HFFc6 (cell line): ENCODE measurements at places on chromosomes 12 and 14.

- no peaks in the 10 kb centered on the region for H3K36me3 ChIP-seq
- H3K4me1 ChIP-seq: no peaks in the 10 kb centered on the region
- H3K27me3 ChIP-seq: peaks cover 4% of the 10 kb centered on the region
- no peak overlapping the region for H3K4me3 ChIP-seq
- DNase-seq: no peak
These were observed 868 bp downstream of the COX8C start for GRCh38 chr14:93347850-93348249.

- H3K36me3 ChIP-seq: no peaks in the 10 kb centered on the region
- peaks cover 7% of the 10 kb centered on the region for H3K27me3 ChIP-seq
- H3K4me3 ChIP-seq: no peak overlapping the region
These were observed 71.7 kb upstream of the PRICKLE1 start for GRCh38 chr12:42660968-42661937.

- H3K4me1 ChIP-seq: no peaks in the 10 kb centered on the region
- H3K36me3 ChIP-seq: peaks cover 14% of the 10 kb centered on the region
- H3K27ac ChIP-seq: no peak overlapping the region
- peaks cover 5% of the 10 kb centered on the region for H3K27me3 ChIP-seq
- DNase-seq: no peak
These were observed 363.6 kb upstream of the SFSWAP start for GRCh38 chr12:131347345-131347714.

DNA sequence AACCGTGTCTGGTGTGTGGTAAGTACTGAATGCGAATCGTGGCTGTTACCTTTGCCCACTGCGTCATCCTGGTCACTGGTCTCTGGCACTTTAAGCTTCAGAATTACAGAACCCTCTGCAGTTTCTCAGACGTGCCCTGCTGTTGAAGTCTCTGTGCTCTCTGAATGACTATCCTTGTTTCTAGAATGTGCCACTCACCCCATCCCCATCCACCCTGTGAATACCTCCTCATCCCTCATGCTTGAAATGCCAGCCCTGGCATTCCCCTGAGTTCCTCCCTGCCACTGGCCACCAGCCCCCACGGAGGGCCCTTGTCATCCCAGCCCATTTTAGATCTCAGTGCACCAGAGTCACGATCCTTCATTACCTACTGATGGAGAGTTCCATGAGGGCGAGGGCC is 21.3 kb downstream of the TPCN1 start:
- peak overlapping the region; percentile 92 for H3K27ac ChIP-seq
- H3K4me1 ChIP-seq: peaks cover 82% of the 10 kb centered on the region
- DNase-seq: no peak
- no peak overlapping the region for H3K4me3 ChIP-seq

DNA sequence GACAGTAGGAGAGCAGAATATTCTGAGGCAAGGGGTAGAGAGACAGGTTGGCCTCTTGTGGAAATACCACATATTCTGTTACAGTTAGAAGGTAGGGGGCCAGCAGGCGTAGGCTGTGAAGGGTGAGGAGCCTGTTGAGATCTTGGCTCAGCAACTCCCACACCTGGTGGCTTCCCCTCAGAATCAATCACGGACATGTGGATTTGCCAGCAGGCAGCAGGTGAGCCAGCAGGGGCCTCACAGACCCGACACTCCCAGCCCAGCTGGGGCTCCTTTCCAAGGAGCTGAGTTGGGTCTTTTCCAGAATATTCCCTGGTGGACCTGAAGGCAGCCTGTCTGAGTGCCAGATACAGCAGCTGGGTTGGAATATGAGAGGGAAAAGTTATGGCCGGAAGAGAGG is 150.0 kb upstream of the CRY1 start:
- no peaks in the 10 kb centered on the region; the same call in 1 of the 2 replicates for H3K27me3 ChIP-seq
- H3K36me3 ChIP-seq: no peaks in the 10 kb centered on the region

DNA sequence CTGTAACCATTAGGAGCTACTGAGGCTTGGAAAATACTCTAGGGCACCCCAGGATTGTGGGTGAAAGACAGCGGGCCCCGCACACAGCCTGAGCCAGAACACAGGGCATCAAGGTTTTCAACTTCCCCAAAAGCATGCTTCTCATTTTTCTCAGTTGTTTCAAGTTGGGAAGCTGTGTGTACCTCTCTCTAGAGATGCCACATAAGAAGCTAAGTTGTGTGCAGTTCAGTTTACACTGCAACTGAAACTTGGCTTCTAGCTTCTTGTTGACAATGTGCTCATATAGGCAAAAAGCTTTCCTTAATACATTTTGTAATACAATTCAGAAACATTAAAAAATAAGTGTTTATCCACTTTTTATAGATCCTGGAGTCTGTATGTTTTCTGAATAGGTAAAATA is 88.1 kb upstream of the PTPRR start:
- no peak overlapping the region for H3K27ac ChIP-seq
- H3K36me3 ChIP-seq: no peaks in the 10 kb centered on the region
- no peaks in the 10 kb centered on the region for H3K27me3 ChIP-seq
- H3K4me3 ChIP-seq: no peak overlapping the region
- DNase-seq: no peak

DNA sequence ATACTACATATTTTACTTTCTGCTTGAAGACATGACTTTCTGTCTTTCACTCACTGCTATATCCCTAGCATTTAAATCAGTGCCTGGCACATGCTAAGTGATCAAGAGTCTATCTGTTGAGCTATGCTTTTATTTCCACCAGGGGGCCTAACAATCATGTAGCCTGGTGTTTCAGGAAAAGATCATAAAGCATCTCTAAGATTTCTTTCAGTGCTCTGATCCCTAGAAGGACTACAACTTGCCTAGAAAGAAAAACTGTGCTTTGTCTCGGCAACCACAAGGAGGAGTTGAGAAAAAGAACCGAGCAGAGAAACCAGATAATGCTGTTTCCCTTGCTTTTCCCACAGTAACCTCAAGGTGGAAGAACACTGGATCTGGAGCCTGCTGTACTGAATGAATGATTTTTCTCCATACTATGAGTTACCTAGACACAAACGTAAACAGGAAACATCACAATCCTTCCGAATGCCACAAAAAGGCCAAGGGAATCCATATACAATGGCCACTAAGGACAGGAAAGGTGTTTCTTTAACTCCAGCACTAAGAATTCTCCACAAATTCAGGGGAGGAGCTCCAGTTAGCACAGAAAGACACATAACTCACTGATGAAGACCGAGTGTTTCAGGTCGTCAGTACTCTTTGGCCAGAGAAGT is 1.2 kb downstream of the CRY1 start:
- no peak overlapping the region for H3K27ac ChIP-seq
- peak; percentile 99 for DNase-seq
- peaks cover 12% of the 10 kb centered on the region for H3K4me1 ChIP-seq
- peaks cover 8% of the 10 kb centered on the region for H3K36me3 ChIP-seq

GRCh38 chr12:124720004-124720680 is 143.5 kb downstream of the SCARB1 start:
- peaks cover 10% of the 10 kb centered on the region for H3K27me3 ChIP-seq
- H3K4me3 ChIP-seq: peak overlapping the region; percentile 13; the same call in 1 of the 2 replicates
- no peaks in the 10 kb centered on the region for H3K36me3 ChIP-seq
- peak; percentile 36 for DNase-seq
- H3K27ac ChIP-seq: peak overlapping the region; percentile 65

DNA sequence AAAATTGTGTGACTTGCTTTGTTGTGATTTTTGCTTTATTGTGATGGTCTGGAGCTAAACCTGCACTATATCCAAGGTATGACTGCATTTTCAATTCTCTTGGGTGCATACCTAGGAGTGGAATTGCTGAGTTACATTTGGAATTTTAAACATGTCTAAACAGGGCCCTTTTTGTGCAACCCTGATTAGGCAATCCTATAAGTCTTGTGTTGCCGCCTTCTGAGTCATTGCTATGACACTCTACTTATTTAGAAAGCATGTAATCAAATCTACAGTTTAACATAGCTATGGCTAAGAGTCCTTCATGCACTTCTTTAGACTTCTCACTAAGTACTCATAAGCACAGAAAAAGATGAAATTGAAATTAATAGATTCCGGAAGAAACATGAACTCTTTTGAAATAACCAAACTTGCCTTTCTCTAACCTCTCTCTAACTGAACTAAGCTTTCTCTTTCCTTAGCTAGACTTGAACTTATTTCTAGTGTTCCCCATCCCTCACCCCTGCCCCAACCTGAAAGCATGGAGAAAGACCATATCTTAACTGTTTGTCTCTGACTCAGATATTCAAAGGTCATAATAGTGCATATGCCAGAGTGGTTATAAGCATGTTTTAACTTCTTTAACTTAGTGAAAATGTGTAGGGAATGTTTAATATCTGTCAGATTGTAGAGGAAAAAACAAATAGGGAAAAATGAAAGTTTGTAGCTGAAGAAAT is 203.0 kb downstream of the SNAPC1 start:
- peaks cover 36% of the 10 kb centered on the region for H3K4me1 ChIP-seq
- peak overlapping the region; percentile 70 for H3K4me3 ChIP-seq
- no peaks in the 10 kb centered on the region; the same call in 1 of the 2 replicates for H3K27me3 ChIP-seq
- peak overlapping the region; percentile 86 for H3K27ac ChIP-seq

DNA sequence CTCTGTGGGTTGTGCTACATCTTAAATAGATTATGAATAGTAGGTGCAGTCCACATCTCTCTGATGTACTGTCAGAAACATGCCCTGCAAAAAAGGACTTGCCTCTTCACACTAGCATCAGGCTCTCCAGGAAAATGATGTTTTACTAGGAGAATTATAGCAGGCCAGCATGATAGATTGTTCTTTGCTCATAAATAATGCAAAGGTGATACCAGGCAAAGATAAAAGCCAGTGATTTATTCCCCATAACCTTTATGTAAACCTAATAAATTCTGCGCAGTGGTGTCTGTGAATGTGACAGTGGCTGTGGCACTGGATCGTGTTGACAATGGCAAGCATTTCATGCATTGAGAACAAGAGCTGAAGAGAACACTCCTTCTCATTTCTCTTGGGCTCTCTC is 646.5 kb upstream of the SEL1L start:
- H3K36me3 ChIP-seq: no peaks in the 10 kb centered on the region
- no peaks in the 10 kb centered on the region for H3K4me1 ChIP-seq
- no peaks in the 10 kb centered on the region; the same call in 1 of the 2 replicates for H3K27me3 ChIP-seq

GRCh38 chr14:80055226-80055625 is 156.1 kb downstream of the DIO2 start:
- peaks cover 25% of the 10 kb centered on the region for H3K4me1 ChIP-seq
- no peaks in the 10 kb centered on the region for H3K27me3 ChIP-seq
- peak; percentile 1 for DNase-seq
- no peak overlapping the region for H3K27ac ChIP-seq

- H3K4me3 ChIP-seq: peak overlapping the region; percentile 96
- H3K36me3 ChIP-seq: peaks cover 31% of the 10 kb centered on the region
- H3K27me3 ChIP-seq: peaks cover 2% of the 10 kb centered on the region
- no peak overlapping the region for H3K27ac ChIP-seq
- no peak for DNase-seq
- peaks cover 79% of the 10 kb centered on the region for H3K4me1 ChIP-seq
These were observed 2.5 kb downstream of the CDCA4 start for GRCh38 chr14:105018414-105018813.

DNA sequence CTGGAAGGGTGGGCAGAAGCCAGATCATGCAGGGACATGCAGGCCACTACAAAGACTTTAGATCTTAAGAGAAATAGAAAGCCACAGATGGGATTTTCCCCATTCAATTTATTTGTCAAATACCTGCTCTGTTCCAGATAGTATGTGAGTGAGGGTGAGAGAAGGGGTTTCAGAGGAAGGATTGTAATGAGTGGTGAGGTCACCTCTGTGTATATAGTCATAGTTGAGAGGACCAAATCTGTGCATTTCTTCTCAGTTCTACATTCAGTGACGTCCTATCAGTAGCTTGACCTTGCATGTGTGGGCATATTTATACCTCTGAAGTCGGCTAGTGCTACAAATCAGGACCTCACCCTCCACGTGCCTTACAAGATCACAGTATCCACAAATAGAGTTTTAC is 31.2 kb upstream of the RBM19 start:
- no peak for DNase-seq
- H3K36me3 ChIP-seq: no peaks in the 10 kb centered on the region
- H3K27ac ChIP-seq: no peak overlapping the region
- no peak overlapping the region for H3K4me3 ChIP-seq
- peaks cover 11% of the 10 kb centered on the region for H3K4me1 ChIP-seq
- peaks cover 32% of the 10 kb centered on the region for H3K27me3 ChIP-seq

- H3K4me1 ChIP-seq: peaks cover 15% of the 10 kb centered on the region
- no peaks in the 10 kb centered on the region for H3K36me3 ChIP-seq
- DNase-seq: peak; percentile 41
- H3K4me3 ChIP-seq: no peak overlapping the region
- peaks cover 3% of the 10 kb centered on the region; the same call in 1 of the 2 replicates for H3K27me3 ChIP-seq
These were observed 75.8 kb upstream of the HOXC13 start for GRCh38 chr12:53862831-53863230.

- H3K27ac ChIP-seq: no peak overlapping the region
- H3K4me3 ChIP-seq: no peak overlapping the region
- H3K27me3 ChIP-seq: no peaks in the 10 kb centered on the region
These were observed 114.9 kb upstream of the NOS1 start for GRCh38 chr12:117476341-117476740.

- H3K4me1 ChIP-seq: no peaks in the 10 kb centered on the region; the same call in 1 of the 2 replicates
- H3K36me3 ChIP-seq: peaks cover 44% of the 10 kb centered on the region
- no peak for DNase-seq
- H3K27ac ChIP-seq: no peak overlapping the region
- H3K27me3 ChIP-seq: peaks cover 1% of the 10 kb centered on the region; the same call in 1 of the 2 replicates
These were observed 150.9 kb upstream of the FRMD6 start for GRCh38 chr14:51500776-51501175.

DNA sequence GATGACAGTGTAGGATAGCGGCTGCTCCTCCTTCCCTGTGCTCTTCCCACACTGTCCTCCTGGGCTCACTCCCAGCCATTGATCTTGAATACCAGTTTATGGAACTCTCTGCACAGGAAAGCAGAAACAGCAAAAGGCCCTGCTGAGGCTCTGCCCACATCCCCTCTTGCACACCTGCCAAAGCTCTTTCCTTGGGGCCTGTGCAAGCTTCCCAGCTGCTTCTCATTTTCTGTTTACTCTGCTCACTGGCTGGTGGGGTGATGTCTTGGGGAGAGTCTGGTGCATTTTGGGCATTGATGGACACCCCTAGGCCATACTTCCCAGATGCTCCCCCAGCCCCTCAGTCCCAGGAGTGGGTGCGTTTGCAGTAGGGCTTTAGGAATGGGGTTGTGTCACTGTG is 361.8 kb downstream of the TMEM121 start:
- H3K4me3 ChIP-seq: no peak overlapping the region
- no peak for DNase-seq
- no peak overlapping the region for H3K27ac ChIP-seq
- H3K4me1 ChIP-seq: no peaks in the 10 kb centered on the region
- no peaks in the 10 kb centered on the region for H3K27me3 ChIP-seq

DNA sequence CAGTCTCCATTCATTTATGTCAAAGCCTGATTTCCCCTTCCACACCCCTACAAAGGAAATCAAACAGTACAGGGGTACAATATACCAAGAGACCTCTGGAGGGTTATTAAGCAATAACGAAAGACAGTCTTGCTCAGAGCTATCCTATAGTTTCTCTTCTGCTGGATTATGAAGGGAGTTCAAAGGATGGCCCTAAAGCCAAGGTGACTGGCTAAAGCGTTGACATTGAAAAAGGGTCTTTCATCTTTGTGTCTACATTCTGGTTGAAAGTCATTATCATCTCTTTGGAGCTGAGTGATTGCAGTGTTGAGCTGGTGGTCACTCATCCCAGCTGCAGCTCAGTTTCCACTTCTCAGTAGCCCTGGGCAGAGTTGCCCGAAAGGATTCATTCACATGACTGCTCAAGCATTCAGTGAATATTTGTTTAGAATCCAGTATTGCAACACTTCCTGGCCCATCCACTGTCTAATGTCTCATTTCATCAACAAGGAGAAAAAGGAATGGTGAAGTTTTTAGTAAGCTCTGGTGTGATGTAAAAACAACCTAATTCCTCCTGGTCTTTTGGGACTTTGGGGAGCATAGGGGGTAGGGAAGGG is 19.2 kb upstream of the TBX5 start:
- H3K27me3 ChIP-seq: peaks cover 2% of the 10 kb centered on the region; the same call in 1 of the 2 replicates
- no peak overlapping the region for H3K4me3 ChIP-seq
- DNase-seq: peak; percentile 61
- peaks cover 20% of the 10 kb centered on the region for H3K4me1 ChIP-seq

GRCh38 chr12:98478606-98479005 is 36.8 kb upstream of the TMPO start:
- peaks cover 1% of the 10 kb centered on the region; the same call in 1 of the 2 replicates for H3K27me3 ChIP-seq
- peaks cover 13% of the 10 kb centered on the region for H3K4me1 ChIP-seq
- DNase-seq: no peak
